ENCODE measurements at places on chromosomes 11 and 22.

DNA sequence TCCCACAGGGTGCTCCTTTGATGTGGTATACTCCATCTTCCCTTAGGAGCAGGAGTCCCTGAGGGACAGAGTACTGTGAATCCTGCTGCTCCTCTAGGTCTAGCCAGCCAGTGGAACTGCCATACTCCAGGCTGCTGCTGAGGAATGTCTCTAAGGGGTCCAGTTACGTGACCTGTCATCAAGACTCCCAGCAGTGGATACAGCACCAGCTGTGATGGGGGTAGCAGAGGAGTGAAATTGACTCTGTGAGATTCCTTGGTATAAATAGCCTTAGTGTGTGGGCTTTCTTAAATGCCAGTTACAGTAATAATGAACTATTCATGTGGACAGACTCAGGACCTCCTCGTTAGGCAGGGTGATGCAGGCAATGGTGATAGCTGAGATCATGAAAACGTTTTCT lies 140.4 kb upstream of the LUZP2 start:
- DNase-seq: no peak

GRCh38 chr11:80086496-80087055 lies 645.7 kb upstream of the TENM4 start:
- no peak for DNase-seq

- DNase-seq: no peak
These were observed 10.5 kb downstream of the TXN2 start for GRCh38 chr22:36470994-36471331.

DNA sequence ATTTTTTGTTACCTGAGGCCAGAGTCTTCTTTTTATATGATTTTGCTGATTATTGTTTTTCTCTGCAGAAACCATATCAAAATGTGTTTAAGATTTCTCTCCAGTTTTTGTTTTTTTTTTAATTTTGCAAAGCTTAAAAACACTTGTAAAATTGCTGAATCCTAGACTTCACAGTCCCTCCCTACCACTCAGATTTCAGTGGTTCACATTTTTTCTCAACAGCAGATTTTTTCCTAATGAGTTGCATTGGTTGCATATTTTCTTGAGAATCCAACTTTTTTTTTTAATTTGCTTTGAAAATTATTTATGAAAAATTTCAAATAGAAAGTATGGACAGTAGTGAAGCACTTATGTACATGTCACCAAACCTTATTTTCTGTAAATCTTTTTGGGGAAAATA lies 5.8 kb downstream of the ARL14EP start:
- no peak for DNase-seq

- DNase-seq: no peak
These were observed 2.5 kb downstream of the SMIM35 start for GRCh38 chr11:118084247-118084646.

DNA sequence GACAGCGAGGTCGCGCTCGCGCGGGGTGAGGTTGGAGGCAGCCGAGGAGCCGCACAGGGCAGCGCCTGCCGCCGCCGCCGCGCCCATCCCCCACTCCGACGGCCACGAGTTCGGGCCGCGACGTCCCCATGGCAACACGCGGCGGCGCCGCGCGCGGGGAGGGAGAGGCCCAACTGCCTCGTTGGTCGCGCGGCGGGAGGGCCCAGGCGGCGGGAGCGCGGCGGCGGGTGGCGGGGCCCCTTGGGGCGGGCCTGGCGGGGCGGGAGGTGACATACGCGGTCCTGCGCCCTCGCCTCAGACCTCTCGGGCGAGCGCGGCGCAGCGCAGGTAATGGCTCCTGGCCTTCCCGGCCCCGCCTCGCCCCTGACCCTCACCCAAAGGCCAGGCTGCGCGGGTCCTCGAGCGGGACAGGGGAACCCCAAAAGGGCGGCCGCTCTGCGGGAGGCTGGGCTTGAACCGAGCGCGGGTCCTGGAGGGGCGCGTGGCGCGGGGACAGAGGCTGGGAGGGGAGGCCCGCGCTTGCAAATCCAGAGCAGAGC lies at the start of gene DEUP1:
Gene DEUP1, plus strand, starts transcription at position 297 of the 539 bp plus-strand sequence. CDS start 1,518 bp downstream, outside the sequence.
- DNase-seq: no peak

GRCh38 chr11:43434893-43435292 lies 76.2 kb downstream of the TTC17 start:
- DNase-seq: no peak

GRCh38 chr11:22521226-22521625 lies 104.4 kb downstream of the FANCF start:
- no peak for DNase-seq

GRCh38 chr22:42396621-42397331 lies 35.4 kb downstream of the NFAM1 start:
- DNase-seq: no peak

- no peak for DNase-seq
These were observed 2.0 kb downstream of the BACE1 start for GRCh38 chr11:117313828-117314768.

DNA sequence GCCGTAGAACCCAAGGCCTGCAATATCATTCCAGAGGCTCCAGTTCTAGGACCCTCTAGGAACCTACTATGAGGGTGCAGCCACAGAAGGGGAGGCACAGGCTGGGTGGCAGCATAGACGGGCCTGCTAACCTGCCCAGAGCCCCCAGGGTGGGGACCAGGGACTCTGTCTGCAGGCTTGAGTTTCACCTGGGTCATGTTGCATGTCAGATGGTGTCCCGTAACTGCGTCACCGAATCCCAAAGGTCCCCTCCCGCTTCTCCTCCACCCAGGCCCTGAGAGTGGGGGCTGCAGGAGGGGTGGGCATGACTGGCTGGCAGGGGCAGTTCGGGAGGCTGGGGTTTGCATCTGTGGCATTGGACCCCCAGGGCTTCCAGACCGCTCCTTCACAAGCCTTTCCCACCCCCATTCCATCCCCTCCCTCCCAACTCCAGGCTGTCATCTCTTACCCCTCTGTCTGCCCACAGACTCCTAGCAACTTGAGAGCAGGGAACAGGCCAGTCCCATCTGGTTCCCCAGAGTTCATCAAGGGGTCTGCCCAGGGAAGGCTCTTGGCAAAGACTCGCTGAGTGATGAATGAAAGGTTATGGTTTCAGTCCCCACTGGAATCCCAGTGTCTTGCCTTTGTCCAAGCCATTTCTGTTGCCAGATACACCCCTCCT lies 16.3 kb downstream of the MYO7A start:
- DNase-seq: no peak

- no peak for DNase-seq
These were observed 10.2 kb downstream of the LYVE1 start for GRCh38 chr11:10558288-10558687.

DNA sequence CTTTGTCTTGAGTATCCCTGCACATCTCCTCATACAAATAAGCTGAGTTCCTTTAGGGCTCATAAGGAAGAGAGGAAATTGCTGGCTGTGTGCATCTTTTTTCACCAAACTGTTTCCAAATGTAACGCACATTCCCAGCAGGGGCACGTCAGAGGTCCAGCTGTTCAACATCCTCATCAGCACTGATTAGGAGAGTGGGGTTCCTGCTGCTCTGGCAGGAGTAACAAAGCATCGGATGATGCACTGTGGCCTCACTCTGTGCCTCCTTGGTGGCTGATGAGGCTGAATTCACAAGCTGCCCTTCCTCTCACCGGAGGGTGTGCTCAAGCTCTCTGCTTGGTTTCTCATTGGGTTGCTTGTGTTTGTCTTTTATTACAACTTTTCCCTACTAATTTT lies 35.5 kb upstream of the SLC25A1 start:
- DNase-seq: no peak

DNA sequence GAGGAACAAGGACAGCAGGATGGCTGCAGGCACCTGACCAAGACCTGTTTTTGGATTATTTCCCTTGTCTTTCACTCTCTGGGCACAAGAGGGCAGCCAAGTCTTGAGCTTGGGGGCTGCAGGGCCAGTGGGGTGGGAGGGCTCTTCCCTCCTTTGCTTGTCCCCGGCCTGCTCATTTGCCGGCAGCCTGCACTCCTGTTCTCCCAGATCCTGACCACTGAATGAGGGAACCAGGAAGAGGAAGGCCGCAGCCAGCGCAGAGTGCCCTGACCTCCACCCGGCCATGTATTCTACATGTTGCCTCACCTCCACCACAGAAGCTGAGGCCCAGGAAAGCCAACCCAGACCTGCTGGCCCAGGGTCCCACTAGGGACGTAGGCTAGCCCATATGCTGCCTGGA lies 15.5 kb upstream of the NNMT start:
- no peak for DNase-seq

- DNase-seq: no peak
These were observed 6.4 kb upstream of the CEP295 start for GRCh38 chr11:93655047-93655446.

GRCh38 chr22:44878483-44879300 lies 126.3 kb downstream of the ARHGAP8 start:
- no peak for DNase-seq

DNA sequence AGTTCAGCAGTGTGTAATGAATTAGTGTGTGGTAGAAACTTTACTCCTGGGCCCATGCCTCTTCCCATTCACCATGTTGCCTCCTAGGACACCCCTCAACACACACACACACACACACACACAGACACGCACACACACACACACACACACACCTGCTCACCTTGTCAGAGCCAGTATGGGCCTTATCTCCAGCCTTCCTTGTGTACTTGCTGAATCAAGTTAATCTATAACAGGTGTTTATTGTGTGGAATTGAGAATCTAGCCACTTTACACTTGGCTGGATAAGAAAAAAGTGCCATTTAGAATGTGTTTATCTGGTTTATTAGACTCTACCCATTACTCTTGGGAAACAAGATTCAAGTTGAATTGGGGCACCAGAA lies 14.5 kb upstream of the ZDHHC13 start:
- DNase-seq: no peak
